ENCODE measurements at places on chromosomes 16 and 17. TPM values are rescaled to one million over a fixed set of nuclear protein-coding genes. Genes with fewer than 3 reads are reported as not detected.
A peak's percentile ranks its signal among the peaks of the same experiment; 100 is the strongest.

KRT16 gene
- total RNA-seq = not detected

GRCh38 chr16:75238132-75238852, 13.1 kb downstream of the BCAR1 start:
- no peak for DNase-seq
- no peaks in the 10 kb centered on the region for H3K27me3 ChIP-seq
- peaks cover 2% of the 10 kb centered on the region for H3K4me1 ChIP-seq
- no peak overlapping the region for H3K27ac ChIP-seq
- H3K36me3 ChIP-seq = no peaks in the 10 kb centered on the region
- no peak overlapping the region for H3K4me3 ChIP-seq

DNA sequence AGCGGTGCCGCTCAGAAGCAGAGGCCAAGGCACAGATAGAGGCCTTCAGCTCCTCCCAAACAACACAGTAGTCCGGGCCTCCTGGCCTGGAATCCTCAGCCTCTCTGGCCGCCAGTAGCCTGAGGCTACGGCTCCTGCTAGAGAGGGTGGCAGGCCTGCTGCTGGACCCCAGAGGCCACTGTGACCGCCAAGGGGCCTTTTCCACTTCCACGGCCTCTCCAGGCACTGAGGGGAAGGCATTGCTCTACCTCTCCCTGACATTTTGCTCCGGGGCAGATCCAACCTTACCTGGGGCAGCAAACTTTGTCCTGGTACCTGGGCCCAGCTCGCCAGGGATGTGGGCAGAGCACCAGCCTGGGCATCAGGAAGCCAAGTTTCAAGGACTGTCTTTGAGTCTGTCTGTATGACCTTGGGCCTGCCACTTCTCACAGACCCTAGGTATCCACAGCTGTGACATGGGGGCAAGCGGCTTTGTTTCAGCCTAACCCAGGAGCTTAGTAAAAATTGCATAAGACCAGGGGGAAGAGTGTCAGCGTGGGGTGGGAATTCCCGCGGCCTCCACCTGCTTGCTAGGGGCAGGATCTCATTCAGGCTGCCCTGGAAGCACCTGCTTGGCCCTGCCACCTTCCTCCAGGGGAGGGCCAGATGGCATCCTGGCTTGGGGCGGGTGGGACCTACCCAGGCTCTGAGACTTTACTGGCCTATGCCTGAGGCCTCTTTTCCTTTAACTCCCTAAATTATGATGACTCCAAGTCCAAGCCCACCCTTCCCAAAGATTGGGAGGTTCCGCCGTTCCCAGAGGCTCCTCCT, 33.2 kb downstream of the ADGRG5 start:
- H3K4me3 ChIP-seq = no peak overlapping the region
- peaks cover 33% of the 10 kb centered on the region for H3K4me1 ChIP-seq
- H3K27me3 ChIP-seq = peaks cover 5% of the 10 kb centered on the region
- H3K27ac ChIP-seq = peak overlapping the region; percentile 40
- DNase-seq = no peak
- H3K36me3 ChIP-seq = no peaks in the 10 kb centered on the region

SEZ6L2 gene
- total RNA-seq = 0.42 TPM
